Left ventricle myocardium inferior (tissue), 1 donor: ENCODE measurements at places on chromosomes 7 and 10. TPM values are rescaled to one million over a fixed set of nuclear protein-coding genes. Genes with fewer than 3 reads are reported as not detected.

- no peak for DNase-seq
- H3K4me3 ChIP-seq = no peak overlapping the region
- H3K27ac ChIP-seq = no peak overlapping the region
- peaks cover 10% of the 10 kb centered on the region for H3K27me3 ChIP-seq
- H3K36me3 ChIP-seq = no peaks in the 10 kb centered on the region
These were observed 265.0 kb upstream of the GLI3 start for GRCh38 chr7:42502022-42502421.

GRCh38 chr10:89085153-89085552 is 94.6 kb downstream of the FAS start:
- no peak overlapping the region for H3K4me3 ChIP-seq
- peak overlapping the region; percentile 46 for H3K27ac ChIP-seq
- peaks cover 28% of the 10 kb centered on the region for H3K4me1 ChIP-seq
- H3K27me3 ChIP-seq = no peaks in the 10 kb centered on the region
- H3K36me3 ChIP-seq = no peaks in the 10 kb centered on the region

GRCh38 chr7:22318376-22318775 is 38.6 kb downstream of the RAPGEF5 start:
- no peaks in the 10 kb centered on the region for H3K36me3 ChIP-seq
- no peaks in the 10 kb centered on the region for H3K4me1 ChIP-seq
- H3K27me3 ChIP-seq = no peaks in the 10 kb centered on the region
- DNase-seq = no peak
- H3K4me3 ChIP-seq = no peak overlapping the region

VGF gene
- total RNA-seq = not detected

DNA sequence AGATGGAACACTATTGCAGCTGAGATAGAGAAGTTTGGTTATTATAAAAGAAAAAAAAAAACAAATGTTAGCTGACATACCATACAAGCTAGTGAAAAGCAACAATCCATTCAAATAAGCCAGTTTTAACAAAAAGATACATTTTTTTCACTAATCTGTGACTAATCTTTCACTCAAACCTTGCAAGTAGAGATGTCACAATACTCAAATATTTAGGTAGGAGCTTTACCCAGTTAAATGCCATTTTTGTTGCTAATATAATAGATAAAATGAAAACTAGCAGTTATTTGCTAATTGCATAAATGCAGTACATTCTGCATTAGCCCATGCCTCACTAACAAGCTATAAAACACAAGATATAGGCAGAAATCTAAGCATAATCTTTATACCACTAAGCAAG is 123.6 kb downstream of the BTAF1 start:
- no peak for DNase-seq
- peaks cover 20% of the 10 kb centered on the region for H3K4me1 ChIP-seq
- peaks cover 4% of the 10 kb centered on the region for H3K36me3 ChIP-seq

PLAC9 gene
- 34.3 TPM for total RNA-seq

EPO gene
- total RNA-seq = not detected

- H3K27ac ChIP-seq = no peak overlapping the region
- DNase-seq = no peak
- H3K27me3 ChIP-seq = no peaks in the 10 kb centered on the region
- H3K4me3 ChIP-seq = no peak overlapping the region
These were observed 112.8 kb downstream of the SEMA3D start for GRCh38 chr7:85074016-85074415.

HIPK2 gene
- total RNA-seq = 127 TPM

DNA sequence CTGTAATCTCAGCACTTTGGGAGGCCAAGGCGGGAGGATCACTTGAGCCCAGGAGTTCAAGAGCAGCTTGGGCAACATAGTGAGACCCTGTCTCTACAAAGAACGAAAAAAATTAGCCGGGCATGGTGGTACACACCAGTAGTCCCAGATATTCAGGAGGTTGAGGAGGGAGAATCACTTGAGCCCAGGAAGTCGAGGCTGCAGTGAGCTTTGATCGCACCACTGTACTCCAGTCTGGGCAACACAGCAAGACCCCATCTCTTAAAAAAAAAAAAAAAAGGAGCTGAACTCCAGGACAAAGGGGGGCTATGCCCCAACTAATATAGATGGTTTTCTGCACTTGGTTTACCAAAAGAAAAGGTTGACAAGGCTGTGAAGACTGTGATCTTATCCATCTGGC is 101.2 kb upstream of the ANLN start:
- H3K4me1 ChIP-seq = peaks cover 66% of the 10 kb centered on the region
- H3K27me3 ChIP-seq = no peaks in the 10 kb centered on the region
- H3K27ac ChIP-seq = peak overlapping the region; percentile 82
- peaks cover 17% of the 10 kb centered on the region for H3K36me3 ChIP-seq

DNA sequence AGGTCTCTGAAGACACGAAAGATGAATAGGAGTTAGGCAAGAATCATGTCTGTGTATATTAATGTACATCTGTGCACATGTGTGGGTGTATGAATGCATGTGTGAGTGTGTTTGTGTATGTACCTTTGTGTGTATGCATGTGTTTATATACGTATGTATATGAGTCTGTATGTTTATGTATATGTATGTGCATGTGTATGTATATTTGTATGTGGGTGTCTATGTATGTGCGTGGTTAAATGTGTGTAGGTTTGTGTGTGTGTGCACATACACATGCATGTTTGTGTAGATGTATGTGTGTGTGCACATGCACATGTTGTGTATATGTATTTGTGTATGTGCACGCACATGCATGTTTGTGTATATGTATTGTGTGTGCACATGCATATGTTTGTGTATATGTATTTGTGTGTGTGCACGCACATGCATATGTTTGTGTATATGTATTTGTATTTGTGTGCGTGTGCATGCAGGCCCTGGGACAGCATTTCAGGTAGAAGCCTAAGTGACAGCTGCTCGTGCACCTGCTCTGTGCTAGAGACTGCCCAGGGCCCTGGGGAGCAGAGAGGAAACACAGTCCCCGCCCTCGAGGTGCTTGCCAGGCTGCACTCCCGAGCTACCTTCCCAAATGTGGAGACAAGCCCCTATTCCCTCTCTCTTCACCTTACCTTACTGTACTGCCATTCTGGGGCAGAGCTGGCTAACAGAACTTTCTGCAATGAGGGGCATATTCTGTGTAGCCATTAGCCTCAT is 12.1 kb downstream of the PNLIPRP1 start:
- no peak for DNase-seq
- no peaks in the 10 kb centered on the region for H3K36me3 ChIP-seq
- H3K4me1 ChIP-seq = no peaks in the 10 kb centered on the region
- no peak overlapping the region for H3K27ac ChIP-seq

GRCh38 chr10:7192831-7193361 is 217.9 kb downstream of the SFMBT2 start:
- H3K4me1 ChIP-seq = peaks cover 24% of the 10 kb centered on the region
- no peaks in the 10 kb centered on the region for H3K27me3 ChIP-seq
- H3K36me3 ChIP-seq = peaks cover 71% of the 10 kb centered on the region
- no peak for DNase-seq
- no peak overlapping the region for H3K27ac ChIP-seq
- no peak overlapping the region for H3K4me3 ChIP-seq

NKX2-3 gene
- not detected for total RNA-seq

RABGEF1 gene
- 17.4 TPM for total RNA-seq

DNA sequence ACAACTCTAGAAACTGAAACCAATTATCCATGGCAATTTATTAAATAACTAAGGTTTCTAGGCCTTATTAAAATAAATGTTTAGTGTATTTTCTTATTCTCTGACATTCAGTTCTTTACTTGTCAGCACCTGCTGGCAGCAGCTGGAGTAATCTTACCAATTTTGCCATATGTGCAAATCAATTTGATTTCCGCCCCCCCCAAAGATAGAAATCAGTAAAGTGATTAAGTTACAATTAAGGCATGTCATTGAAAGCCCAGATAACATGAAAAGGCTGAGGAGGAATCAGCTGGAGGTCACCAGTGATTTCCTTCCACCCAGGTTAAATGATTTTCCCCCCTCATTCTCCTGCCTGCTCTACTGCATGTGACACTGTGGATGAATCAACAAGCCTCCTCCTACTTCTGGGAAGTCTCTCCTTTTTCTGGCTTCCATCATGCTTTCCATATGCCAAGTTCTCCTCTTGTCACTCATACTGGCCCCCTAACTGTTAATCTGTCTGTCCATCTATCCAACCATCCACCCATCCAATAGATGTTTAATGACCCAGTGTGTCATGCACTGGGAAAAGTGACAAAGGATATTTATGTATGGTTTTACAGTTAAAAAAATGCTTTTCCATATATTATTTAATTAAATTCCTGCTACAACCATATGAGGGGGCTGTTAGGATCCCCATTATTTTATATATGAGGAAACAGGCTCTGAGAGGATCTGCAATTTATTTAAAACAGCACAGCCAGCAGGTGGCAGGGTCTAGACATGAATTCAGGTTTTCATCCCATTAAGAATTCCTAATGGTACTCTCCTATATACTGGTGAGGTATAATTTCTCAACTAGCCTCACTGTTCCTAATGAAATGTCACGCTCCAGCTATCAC is 116.5 kb downstream of the ATXN7L1 start:
- H3K4me1 ChIP-seq = no peaks in the 10 kb centered on the region
- no peaks in the 10 kb centered on the region for H3K27me3 ChIP-seq
- no peak overlapping the region for H3K27ac ChIP-seq

DNA sequence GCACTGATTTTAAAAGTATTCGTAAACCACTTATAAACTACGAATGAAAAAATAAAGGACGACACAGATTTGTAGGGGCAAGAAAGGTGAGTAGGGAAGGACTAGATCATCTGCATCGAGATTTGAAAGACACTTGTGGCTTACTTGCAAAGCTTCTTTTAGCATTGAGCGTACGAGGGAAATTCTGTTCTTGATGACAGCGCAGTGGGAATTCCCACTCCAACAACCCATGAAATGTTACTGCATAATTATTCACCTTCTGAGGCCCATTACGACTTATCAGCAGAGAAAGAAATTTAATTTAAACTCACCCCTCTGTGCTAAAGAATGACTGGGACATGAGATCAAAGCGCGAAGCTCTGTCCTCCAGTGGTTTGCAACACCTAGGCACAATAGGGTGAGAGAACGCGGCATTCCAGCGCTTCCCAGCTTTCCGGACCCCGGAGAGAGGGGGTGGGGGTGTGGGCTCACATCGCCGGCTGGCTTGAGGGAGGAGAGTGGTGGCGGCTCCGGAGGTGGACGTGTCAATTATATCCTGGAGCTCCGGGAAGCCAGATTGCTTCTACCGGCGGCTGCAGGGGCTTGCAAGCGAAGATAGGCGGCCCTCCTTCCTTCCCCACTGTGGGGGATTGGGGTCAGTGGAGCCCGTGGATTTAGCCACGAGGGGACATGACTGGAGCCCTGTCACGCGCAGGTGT is 10.3 kb downstream of the SP8 start:
- DNase-seq = no peak
- H3K4me1 ChIP-seq = peaks cover 12% of the 10 kb centered on the region
- no peak overlapping the region for H3K4me3 ChIP-seq
- H3K36me3 ChIP-seq = no peaks in the 10 kb centered on the region
- H3K27me3 ChIP-seq = peaks cover 100% of the 10 kb centered on the region

- DNase-seq = no peak
- no peaks in the 10 kb centered on the region for H3K27me3 ChIP-seq
- no peak overlapping the region for H3K4me3 ChIP-seq
- H3K27ac ChIP-seq = no peak overlapping the region
- no peaks in the 10 kb centered on the region for H3K36me3 ChIP-seq
- H3K4me1 ChIP-seq = peaks cover 9% of the 10 kb centered on the region
These were observed 503.4 kb downstream of the RPS24 start for GRCh38 chr10:78537018-78537417.

DNA sequence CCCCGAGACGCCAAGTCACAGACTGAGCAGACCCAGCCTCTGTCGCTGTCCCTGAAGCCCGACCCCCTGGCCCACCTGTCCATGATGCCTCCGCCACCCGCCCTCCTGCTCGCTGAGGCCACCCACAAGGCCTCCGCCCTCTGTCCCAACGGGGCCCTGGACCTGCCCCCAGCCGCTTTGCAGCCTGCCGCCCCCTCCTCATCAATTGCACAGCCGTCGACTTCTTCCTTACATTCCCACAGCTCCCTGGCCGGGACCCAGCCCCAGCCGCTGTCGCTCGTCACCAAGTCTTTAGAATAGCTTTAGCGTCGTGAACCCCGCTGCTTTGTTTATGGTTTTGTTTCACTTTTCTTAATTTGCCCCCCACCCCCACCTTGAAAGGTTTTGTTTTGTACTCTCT is 215.6 kb downstream of the TCF7L2 start:
- H3K4me1 ChIP-seq = peaks cover 9% of the 10 kb centered on the region
- H3K27me3 ChIP-seq = no peaks in the 10 kb centered on the region
- no peak for DNase-seq
- H3K27ac ChIP-seq = no peak overlapping the region
- no peak overlapping the region for H3K4me3 ChIP-seq

GPR158 gene
- total RNA-seq = not detected

KLF6 gene
- total RNA-seq = 43.8 TPM

ANKRD61 gene
- not detected for total RNA-seq

EPDR1 gene
- 74.4 TPM for total RNA-seq

- DNase-seq = no peak
- no peaks in the 10 kb centered on the region for H3K36me3 ChIP-seq
- no peak overlapping the region for H3K4me3 ChIP-seq
- peaks cover 7% of the 10 kb centered on the region for H3K27me3 ChIP-seq
These were observed 1202.7 kb downstream of the SORCS3 start for GRCh38 chr10:105843786-105844185.

DNA sequence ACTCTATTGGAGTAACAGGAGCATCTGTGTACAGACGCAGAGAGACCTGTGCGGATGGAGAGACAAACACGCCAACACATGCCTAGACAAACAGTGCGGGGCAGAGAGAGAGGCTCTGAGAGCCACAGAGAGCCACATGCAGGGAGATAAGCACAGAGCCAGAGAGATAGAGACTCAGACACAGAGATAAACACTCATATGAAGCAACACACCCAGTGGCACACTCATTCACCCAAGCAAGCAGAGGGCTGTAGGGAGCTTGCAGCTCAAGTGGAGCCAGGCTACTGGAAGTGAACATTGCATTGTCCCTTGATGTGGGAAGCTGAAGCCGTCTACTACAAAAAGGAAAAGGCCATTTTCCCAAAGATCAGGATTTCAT is 46.6 kb upstream of the PODXL start:
- H3K4me1 ChIP-seq = peaks cover 45% of the 10 kb centered on the region
- H3K4me3 ChIP-seq = no peak overlapping the region
- peak overlapping the region; percentile 38 for H3K27ac ChIP-seq

DNA sequence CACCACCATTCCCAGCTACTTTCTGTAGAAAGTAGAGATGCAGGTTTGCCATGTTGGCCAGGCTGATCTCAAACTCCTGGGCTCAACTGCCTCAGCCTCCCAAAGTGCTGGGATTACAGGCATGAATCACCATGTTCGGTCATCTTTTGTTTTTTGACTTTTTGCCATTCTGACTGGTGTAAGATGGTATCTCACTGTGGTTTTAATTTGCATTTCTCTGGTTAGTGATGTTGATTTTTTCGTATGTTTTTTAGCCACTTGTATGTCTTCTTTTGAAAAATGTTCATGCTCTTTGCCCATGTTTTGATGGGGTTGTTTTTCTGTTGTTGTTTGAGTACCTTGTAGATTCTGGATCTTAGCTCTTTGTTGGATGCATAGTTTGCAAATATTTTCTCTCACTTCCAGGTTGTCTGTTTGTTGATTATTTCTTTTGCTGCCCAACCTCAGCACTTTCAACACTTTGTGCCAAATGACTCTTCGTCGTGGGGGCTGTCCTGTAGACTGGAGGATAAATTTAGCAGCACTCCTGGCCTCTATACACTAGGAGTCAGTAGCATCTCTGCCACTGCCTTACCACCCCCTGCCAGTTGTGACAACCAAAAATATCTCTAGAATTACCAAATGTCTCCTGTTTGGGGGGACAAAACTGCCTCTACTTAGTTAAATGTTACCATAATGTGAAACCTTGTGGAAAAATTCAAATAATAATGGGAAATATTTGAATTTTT is 6.5 kb upstream of the CPED1 start:
- H3K27ac ChIP-seq = no peak overlapping the region
- no peak for DNase-seq
- H3K4me3 ChIP-seq = no peak overlapping the region
- no peaks in the 10 kb centered on the region for H3K36me3 ChIP-seq
- no peaks in the 10 kb centered on the region for H3K27me3 ChIP-seq
- H3K4me1 ChIP-seq = peaks cover 13% of the 10 kb centered on the region
